GM12864 (cell line): ENCODE measurements at places on chromosomes 6 and 20.

- peak; percentile 70 for DNase-seq
Measured at GRCh38 chr6:155493694-155494143, 38.1 kb upstream of the NOX3 start.

DNA sequence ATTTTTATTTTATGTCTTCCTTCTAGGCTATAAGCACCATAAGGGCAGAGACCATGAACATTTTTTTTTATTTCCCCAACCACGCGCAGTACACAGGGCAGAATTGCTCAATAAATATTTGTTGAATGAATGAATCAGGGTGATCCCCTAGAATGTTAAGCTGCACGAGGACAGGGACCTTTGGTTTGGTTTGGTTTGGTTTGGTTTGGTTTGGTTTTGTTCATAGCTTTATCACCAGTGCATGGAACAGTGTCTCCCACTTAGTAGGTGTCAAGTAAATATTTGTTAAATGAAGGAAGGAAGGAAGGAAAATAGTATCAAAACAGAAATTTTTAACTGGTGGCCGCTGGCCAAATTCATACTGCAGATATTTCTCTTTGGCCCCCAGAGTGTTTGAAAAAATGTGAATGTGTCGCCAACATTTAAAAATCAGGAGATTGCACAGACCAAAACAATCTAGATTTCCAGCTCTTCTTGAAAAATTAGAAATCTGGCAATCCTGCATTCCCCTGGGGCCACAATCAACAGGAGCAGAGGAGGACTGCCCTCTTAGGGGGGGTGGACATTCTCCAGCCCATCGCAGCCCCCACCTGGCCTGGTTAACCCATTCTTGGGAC is 205.3 kb downstream of the EYA2 start:
- DNase-seq = no peak

- DNase-seq = no peak
Measured at GRCh38 chr6:29490055-29490454, 2.3 kb upstream of the MAS1L start.

GRCh38 chr6:158170656-158171081 is 2.5 kb downstream of the GTF2H5 start:
- DNase-seq = no peak

DNA sequence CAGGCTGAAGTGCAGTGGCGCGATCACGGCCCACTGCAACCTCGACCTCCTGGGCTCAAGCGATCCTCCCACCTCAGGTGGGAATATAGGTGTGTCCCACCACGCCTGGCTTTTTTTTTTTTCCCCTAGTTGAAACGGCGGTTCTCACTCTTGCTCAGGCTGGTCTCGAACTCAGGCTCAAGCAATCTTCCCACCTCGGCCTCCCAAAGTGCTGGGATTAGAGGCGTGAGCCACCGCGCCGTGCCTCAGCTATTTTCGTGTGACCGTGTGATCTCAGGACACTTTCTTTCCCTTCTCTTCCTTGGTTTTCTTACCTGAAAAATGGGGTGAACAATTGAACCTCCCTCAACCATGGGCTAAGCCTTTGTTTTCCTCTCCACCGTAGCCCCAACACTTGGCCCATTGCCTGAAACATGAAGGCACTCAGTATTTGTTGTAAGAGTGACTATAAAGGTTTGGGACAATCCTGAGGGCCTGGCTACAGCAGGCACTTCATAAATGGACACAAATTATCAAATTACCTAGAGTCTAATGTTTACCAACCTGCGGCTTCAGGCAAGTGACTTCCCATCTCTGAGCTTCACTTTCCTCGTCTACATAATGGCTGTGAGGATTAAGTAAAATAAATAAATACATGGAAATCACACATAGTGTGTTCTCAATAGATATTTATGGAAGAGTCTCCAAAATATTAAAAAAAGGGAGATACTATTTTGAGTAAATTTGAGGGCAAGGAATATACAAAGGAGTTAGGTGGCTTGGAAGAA is 31.4 kb upstream of the ID1 start:
- DNase-seq = no peak

DNA sequence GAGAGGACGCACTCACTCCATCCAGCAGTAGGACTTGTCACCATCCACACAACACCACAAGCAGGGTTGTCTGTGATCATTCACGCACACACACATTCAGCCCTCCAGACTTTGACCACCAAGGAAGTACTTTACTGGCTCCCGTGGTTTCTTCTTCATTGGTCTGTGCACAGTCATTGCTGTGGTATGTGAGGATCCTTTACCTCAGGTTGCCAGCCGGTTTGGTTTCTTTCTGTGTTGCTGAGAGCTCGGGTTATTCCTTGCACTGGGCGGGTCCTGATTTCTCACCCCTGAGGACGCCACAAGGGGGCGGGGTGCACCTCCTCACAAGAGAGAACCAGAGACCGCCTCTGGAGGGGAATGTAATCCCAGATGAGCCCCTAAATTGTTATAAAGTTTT is 11.2 kb downstream of the SLC35A1 start:
- no peak for DNase-seq

- DNase-seq = no peak
Measured at GRCh38 chr6:22145823-22146677, 150.8 kb downstream of the PRL start.

DNA sequence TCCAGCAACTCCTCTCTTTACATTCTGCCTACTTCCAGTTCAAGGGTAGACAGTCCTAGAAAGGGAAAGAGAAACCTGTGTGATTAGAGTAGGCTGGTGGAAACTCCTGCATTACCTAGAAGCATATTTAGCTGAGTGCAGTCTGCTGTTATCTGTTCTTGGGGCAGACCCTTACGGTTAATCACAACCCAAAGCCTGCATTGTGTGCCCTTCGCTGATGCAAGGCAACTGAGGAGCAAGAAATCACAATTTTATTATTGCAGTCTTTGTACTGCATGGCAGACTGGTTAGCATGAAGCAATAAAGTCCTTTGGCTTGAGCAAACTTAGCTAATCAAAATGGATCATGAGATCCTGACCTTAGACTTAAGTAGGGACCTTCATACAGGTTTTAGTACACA is 1.5 kb upstream of the GOPC start:
- DNase-seq = no peak

GRCh38 chr6:71531006-71531405 is 242.4 kb downstream of the OGFRL1 start:
- DNase-seq = no peak

DNA sequence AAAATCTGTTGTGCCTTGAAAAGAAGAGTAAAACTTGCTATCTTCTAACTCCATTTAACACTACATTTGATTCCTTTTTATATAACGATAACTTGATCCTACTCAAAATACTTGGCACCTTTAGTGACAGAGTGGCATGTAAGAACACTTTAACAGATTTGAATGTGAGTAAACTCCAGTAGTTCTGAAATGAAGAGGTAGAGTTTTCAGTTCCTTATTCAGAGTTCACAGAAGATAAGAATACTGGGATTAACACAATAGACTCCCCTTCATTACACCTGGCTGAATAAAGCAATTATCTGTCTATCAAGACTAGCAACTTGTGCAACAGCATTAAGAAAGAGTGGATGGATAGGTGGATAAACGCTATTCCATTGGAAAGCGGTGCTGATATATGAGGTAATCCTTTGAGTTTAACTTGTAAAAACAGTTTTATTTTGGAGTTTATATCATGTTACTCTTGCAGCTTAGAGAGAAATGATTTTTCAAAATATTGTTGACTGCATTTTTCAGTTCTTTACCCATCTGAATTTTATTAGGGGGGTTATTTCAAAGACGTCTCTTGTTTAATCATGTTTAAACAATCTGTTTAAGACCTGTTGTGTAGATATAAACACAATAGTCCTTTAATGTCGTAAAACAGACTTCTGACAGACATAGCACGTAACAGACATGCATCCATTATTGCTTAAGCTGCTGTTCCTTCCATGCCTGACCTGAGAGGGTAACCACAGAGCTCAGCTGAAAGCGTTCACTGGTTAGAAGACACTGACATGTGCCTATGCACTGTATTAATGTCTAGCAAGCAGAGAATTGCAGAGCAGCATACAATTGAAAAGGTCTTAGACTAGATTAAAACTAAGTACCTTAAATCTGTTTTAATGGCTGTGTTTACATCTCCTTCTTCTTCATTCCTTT is 102.4 kb upstream of the SUPT3H start:
- DNase-seq = peak; percentile 10

DNA sequence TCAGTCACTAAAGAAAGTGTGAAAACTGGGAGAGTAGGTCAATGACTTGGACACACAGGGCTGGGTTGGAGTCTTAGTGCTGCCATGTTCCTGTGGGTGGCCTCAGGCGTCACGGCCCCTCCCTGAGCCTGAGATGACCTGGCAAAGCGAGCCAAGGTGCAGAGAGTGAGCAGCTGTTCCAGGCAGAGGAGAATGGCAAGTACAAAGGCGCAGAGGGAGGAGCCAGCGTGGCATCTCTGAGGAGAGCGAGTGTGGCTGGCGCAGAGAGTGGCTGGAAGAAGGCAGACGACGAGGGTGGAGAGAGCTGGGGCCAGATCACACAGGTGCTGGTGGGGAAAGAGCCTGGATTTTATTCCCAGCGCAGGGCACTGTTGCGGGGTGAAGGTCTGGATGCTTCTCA is 20.6 kb upstream of the CHMP4B start:
- DNase-seq = no peak

GRCh38 chr6:45574014-45574461 is 196.3 kb upstream of the SUPT3H start:
- DNase-seq = no peak

GRCh38 chr20:57716202-57716601 is 6.4 kb upstream of the PMEPA1 start:
- DNase-seq = no peak

GRCh38 chr6:136477548-136477947 is 72.7 kb downstream of the MAP7 start:
- DNase-seq = no peak

- DNase-seq = no peak
Measured at GRCh38 chr20:38825901-38826625, 20.6 kb downstream of the PPP1R16B start.

DNA sequence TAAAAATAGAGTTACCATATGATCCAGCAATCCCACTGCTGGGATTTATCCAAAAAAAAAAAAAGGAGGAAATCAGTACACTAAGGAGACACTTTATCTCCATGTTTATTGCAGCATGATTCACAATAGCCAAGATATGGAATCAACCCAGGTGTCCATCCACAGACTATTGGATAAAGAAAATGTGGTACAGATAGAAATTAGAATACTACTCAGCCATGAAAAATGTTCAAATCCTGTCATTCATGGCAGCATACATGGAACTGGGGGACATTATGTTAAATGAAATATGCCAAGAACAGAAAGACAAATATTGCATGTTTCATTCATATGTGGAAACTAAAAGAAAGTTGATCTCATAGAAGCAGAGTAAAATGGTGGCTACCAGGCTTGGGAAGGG is 75.3 kb downstream of the ERMARD start:
- no peak for DNase-seq

DNA sequence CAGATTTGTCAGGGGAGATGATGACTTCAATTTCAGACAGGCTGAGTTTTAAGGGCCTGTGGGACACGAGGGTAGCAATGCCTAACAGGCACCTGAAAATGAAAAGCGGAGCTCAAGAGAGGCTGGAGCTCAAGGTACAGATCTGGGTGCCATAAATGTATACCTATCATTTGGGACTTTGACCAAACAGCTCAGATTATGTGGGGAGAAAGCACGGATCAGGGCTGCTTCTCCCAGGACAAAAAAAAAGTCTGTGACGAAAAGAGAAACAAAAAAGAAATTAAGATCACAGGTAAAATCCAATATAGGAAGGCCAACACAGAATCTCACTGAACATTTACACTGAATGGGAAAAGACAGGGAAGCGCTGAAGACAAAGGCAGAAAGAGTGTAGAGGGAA is 1.9 kb downstream of the PRELID3B start:
- DNase-seq = no peak

DNA sequence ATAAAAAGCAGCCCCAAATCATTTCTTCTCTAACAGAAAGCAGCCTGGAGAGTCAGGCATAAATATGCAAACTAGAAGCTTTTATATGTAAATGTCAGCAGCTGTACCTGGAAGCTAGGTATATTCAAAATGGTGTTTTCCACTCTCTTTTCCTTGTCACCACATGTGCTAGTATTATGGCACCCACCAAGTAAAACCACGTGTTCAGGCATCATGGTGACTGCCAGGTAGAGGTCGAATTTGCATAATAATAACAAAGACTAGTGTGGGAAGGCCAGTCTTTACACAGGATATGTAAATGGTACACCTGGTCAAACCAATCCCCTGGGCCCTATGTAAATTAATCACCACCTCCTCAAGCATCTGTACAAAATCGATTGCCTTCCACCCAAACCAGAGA is 124.0 kb downstream of the MMUT start:
- no peak for DNase-seq

DNA sequence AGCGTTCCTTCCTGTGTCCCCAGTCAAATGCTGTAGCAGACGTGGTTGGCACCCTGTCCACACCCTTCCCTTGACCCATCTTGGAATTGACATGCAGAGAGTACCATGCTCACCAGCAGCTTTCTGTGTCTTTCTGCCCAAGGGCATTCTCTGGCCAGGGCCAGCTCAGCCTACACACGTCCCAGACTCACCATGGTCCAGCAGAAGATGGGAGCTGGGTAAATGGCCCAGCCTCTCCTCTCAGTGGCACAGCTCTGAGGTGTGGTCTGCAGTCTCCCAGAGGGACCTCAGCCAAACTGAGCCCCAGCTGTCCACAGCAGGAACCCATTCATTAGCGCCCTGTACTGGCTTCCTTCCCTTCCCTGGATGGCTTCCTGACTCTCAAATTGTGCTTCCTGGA is 31.1 kb upstream of the BLCAP start:
- DNase-seq = no peak

GRCh38 chr6:10676403-10676802 is 18.0 kb downstream of the C6orf52 start:
- DNase-seq = no peak

DNA sequence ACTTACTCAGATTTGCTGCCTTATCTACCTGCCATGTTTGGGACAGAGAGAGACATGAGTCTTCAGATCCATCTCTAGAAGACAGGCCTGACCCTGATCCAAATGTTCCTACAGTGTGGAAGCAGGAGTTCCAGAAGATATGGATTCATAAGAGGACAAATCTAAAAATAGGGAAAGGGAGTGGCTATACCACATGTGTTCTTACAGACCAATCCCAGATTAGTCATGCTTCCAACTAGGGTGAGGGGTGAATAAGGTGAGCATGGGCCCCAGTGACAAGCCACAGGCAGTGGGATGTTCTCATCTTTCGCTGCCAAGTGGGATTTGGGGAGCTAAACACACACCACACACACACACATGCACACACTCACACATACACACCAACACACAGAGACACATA is 670.7 kb upstream of the CITED2 start:
- no peak for DNase-seq

- DNase-seq = no peak
Measured at GRCh38 chr6:164887660-164888059, 421.7 kb downstream of the C6orf118 start.

DNA sequence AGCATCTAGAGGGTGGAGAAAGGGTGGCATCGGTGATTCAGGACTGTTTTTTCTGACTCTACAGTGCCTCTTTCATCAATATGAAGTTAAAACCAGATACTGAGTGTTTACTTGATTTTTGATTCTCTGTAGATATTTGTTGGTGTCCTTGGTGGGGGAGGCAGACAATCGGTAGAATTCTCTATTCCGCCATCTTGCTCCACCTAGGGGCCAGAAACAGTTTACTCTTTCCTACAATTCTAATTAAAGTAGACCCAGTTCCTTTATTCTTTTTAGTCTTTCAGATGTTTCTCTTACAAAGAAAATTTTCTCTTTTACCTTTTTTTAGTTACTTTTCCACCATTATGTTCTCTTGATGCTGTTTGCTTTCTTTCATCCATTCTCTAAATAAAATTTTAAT is 162.1 kb upstream of the RAB32 start:
- DNase-seq = no peak
